Germinal center (tissue), 1 donor: ENCODE measurements at places on chromosomes 1 and 21.

- no peak for DNase-seq
Observed at GRCh38 chr1:25198663-25199252, 33.5 kb downstream of the SYF2 start.

DNA sequence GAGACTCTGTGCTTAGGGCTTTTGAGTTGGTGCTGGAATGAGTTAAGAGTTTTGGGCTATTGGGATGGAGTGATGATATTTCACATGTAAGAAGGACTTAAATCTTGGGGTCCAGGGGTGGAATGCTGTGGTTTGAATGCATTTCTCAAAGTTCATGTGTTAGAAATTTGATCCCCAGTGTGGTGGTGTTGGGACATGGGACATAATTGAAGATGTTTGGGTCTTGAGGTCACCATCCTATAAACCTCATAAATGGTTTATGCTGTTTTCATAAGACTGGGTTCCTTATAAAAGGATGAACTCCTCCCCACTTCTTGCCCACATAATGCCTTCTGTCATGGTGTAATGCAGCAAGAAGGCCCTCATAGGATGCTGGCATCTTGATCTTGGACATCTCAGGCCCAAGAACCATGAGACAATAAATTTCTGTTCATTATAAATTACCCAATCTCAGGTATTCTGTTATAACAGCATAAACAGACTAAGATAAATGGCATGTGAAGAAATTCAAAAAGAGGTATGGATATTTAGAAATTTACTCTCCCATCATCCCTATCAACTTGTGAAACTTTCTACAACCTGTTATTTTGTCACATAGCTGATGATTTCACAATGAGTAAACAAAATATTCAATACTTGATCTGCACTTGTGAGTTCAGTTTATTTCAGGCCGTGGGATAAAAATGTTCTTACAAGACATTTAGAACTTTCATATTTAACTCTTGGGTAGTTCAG, 48.0 kb upstream of the NEK7 start:
- DNase-seq: no peak

DNA sequence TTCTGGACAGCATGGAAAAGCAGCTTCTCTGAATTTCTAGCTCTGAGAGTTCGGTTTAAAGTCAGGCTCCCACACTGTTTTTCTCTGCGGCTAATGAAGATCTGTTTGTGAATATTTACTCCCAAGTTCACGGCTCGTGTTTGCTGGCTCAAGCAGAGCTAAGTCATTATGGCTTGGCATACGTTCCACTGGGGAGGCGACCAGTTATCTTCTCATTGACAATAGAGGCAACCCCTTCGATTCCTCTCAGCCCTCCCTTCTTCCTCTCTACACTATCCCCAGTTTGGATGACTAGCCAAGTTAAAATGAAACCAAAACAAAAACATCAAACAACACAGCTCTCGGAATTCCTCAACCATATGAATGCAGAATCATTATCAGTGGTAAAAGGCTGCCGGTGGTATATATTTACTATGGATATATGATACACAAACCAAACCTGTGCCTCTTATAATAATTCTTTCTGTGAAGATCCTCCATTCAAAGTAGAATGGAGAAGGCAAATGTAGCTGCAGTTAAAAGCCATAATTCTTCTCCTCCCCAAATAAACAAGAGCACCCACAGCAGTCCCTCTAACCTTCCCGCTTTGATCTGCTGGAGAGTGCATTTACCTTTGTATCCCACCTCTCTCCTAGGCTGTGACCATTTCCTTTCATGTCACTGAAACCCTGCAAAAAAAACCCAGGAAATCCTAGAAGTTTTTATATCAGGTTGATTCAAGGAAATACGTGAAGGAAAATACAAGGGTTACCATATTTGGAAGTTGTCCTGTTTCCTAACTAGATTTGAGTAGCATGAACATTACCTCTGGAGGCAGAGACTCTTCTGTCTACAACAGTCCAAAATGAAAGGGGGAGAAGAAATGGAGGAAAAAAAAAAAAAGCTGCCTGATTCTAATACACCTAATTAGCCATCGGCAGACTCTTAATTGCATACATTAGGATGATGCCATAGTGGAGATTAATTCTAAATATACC, 108.3 kb upstream of the USH2A start:
- no peak for DNase-seq

GRCh38 chr1:206429421-206429820, 40.9 kb upstream of the IKBKE start:
- no peak for DNase-seq

GRCh38 chr21:41674402-41674801, 92.5 kb downstream of the RIPK4 start:
- DNase-seq: no peak

GRCh38 chr1:12143631-12144155, 23.1 kb upstream of the TNFRSF1B start:
- DNase-seq: no peak

- DNase-seq: no peak
Observed at GRCh38 chr1:27592931-27593677, 10.8 kb downstream of the AHDC1 start.
